ENCODE measurements at places on chromosomes 3 and 15.
A peak's percentile ranks its signal among the peaks of the same experiment; 100 is the strongest.

GRCh38 chr3:142180761-142181362 lies 31.5 kb upstream of the TFDP2 start:
- peak; percentile 43 for DNase-seq

GRCh38 chr3:108085810-108086350 lies 5.0 kb downstream of the CD47 start:
- DNase-seq: no peak

GRCh38 chr3:186509423-186509822 lies 34.8 kb downstream of the CRYGS start:
- no peak for DNase-seq

DNA sequence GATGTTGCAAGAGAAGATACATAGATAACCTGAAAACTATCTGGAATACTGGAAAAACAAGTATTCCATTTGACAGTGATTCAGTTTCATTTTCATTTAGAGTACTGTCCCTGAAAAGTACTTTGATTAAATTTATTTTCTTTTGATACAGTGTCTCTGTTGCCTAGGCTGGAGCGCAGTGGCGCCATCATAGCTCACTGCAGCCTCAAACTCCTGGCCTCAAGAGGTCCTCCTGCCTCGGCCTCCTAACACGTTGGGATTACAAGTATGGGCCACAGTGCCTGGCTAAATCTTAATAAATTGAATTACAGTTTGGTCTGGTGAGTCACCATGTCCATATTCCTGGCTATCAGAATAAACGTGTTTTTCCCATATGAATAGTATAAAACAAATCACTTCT lies 1.6 kb upstream of the LEO1 start:
- no peak for DNase-seq

DNA sequence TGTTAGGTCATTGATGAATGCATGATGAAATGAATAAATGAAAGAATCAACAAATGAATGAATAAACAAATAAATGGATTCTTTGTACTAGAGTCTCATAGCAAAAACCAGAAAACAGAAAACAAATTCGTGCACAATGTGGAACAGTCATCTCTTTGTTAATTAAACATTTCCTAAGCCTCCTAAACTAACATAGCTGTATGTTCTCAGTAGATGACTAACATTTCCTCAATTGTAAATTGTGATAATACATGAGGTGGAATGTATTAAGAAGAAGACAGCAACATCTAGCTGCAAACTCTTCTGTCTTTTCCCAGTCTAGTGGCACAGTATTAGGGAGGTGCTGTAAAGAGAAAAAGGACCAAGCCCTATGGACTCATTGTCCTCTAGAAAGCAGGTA lies 1021.0 kb downstream of the MCTP2 start:
- DNase-seq: no peak

DNA sequence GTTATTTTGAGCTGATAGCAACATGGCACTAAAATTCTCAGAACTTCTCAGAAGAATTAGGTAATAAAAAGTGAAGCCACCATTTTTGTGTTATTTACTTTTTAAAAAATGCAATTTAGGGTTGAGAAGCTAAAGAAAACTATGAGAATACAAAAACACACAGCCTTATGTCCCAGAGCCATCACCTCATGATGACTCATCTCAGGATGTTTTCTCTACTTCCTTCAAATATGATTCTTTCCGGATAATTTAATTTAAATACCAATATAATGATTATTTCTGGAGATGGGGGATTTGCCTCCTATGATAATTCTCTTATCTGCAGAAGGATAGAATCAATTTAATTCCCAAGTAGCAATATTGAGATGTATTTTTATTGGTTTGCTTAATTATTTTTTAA lies 105.6 kb upstream of the BFSP2 start:
- DNase-seq: no peak

GRCh38 chr3:186825294-186825821 lies 17.2 kb upstream of the ADIPOQ start:
- peak; percentile 56 for DNase-seq

DNA sequence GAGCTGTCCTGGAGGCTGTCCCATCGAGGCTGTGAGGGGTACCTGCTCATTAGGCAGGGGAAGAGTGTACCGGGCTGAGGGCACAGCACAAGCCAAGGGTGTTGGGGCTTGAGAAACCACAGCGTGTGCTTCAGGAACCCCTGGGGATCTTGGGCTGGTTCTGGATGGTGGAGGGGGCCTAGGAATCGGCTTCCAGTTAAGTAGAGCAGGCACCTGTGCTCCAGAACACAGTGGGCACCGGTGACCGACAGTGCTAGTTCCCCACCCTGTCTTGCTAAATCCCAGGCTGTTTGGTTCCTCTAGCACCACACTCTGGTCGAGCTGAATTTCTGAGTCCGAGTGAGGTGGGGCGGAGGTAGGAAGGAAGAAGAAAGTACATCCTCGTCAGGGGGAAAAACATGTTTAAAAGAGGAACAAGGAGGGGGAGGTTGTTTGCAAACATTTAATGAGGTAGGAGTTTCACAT lies 29.1 kb downstream of the SLC6A6 start:
- DNase-seq: no peak

GRCh38 chr3:177739461-177739860 lies 542.2 kb upstream of the TBL1XR1 start:
- no peak for DNase-seq

- no peak for DNase-seq
Measured at GRCh38 chr15:68991723-68992122, 22.8 kb upstream of the NOX5 start.

- DNase-seq: no peak
Measured at GRCh38 chr3:179027326-179027900, 44.2 kb downstream of the ZMAT3 start.

GRCh38 chr3:157132936-157133335 lies 27.0 kb downstream of the CCNL1 start:
- DNase-seq: no peak
